ENCODE measurements at places on chromosomes 13 and 19. TPM values are rescaled to one million over a fixed set of nuclear protein-coding genes. Genes with fewer than 3 reads are reported as not detected.

The ZNF222 gene
- 5.6 TPM for total RNA-seq

The CBLC gene
- total RNA-seq: not detected

The LILRA1 gene
- total RNA-seq: not detected

The ZNF90 gene
- total RNA-seq: not detected

The CFD gene
- total RNA-seq: not detected

The KRTDAP gene
- not detected for total RNA-seq

The APOC4 gene
- total RNA-seq: not detected

The GPI gene
- total RNA-seq: 156 TPM

The FLT3 gene
- total RNA-seq: not detected

The ICAM5 gene
- total RNA-seq: 0.31 TPM

All from HT1080 (cell line).